Activated naive CD4-positive, alpha-beta T cell treated with anti-CD3 and anti-CD28 coated beads, Interleukin-2, amount 50 U/mL, for 72 hours (primary cell): ENCODE measurements at places on chromosomes 12 and 14. TPM values are rescaled to one million over a fixed set of nuclear protein-coding genes. Genes with fewer than 3 reads are reported as not detected.

GRCh38 chr12:122394626-122395194, 27.8 kb downstream of the CLIP1 start:
- no peak for DNase-seq

The TROAP gene
- 134 TPM for total RNA-seq

- no peak for DNase-seq
Observed at GRCh38 chr14:54789166-54789565, 113.5 kb downstream of the GCH1 start.

- DNase-seq, result no peak
Observed at GRCh38 chr12:90510948-90511347, 444.0 kb downstream of the CCER1 start.

DNA sequence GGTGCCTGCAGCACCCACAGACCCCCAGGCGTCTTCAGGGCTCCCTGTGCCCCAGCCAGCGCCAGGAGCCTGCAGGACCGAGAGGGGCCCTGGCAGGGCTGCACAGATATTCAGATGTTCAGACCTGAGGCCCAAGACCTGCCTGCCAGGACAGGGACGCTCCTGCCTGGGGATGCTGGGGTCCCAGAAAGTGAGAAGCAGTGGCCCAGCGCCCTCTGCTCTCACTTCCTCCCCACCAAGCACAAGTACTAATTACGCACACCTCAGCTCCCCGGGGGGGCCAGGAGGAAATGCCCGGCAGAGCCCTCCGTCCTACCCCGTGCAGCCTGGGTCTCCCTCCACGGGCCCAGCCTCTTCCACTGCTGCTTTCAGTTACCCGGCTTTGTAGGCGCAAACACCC, 28.8 kb upstream of the INF2 start:
- DNase-seq, result no peak

The COL2A1 gene
- not detected for total RNA-seq

- no peak for DNase-seq
Observed at GRCh38 chr14:99645545-99646505, 896 bp downstream of the HHIPL1 start.

- peak; percentile 89 for DNase-seq
Observed at GRCh38 chr12:7129872-7130691, at the start of gene CLSTN3. Gene CLSTN3 (plus strand): TSS chr12:7130371. CDS start chr12:7130649, 278 bp downstream.
